NT2/D1 (cell line): ENCODE measurements at places on chromosomes 12 and 14.

DNA sequence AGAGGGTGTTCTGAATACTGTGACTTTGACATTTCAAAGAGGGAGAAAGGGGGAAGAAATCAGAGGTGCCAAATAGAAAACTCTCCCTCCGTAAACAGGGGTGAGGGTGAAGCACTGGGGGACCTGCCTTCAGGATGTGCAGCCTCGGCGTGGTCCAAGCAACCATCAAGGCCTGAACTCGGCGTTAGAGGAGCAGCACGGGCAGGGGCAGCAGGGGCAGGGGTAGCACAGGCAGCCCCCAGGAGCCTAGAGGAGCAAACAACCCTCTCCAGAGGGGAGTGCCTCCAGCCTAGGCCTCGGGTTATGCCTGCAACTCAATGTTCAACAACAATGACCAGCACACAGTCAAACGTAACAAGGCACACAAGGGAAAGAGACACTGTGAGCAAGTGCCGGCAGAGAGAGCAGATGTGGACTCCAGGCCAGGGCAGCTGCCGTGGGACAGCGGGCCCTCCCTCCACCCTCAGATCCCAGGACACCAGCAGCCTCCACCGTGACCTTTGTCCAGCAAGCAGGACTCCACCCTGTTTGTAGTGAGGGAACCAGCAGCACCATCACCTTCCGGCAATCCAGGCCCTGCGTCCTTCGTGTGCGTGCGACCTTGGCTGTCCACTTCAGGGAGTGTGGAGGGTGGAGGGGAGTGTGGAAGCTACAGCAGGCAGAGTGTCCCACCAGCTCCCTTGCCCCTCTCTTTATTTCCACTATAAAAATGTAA, 18.0 kb downstream of the GALNT9 start:
- no peak for DNase-seq

DNA sequence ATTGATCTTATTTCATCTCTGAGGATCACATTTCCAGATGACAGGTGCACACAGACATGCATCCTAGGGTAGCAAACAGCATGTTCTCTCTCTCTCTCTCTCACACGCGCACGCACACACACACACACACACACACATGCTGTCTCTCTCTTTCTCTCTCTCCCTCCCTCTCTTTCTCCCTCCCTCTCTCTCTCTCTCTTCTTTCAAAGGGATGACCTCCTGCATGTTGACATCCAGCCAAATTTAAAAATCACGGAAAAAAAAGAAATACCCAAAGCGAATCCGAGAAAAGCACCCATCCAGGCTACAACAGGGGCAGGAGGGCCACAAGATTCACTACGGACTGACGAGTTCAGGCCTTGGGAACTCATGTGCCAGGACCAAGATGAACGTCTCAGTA, 2.3 kb downstream of the KSR2 start:
- no peak for DNase-seq

DNA sequence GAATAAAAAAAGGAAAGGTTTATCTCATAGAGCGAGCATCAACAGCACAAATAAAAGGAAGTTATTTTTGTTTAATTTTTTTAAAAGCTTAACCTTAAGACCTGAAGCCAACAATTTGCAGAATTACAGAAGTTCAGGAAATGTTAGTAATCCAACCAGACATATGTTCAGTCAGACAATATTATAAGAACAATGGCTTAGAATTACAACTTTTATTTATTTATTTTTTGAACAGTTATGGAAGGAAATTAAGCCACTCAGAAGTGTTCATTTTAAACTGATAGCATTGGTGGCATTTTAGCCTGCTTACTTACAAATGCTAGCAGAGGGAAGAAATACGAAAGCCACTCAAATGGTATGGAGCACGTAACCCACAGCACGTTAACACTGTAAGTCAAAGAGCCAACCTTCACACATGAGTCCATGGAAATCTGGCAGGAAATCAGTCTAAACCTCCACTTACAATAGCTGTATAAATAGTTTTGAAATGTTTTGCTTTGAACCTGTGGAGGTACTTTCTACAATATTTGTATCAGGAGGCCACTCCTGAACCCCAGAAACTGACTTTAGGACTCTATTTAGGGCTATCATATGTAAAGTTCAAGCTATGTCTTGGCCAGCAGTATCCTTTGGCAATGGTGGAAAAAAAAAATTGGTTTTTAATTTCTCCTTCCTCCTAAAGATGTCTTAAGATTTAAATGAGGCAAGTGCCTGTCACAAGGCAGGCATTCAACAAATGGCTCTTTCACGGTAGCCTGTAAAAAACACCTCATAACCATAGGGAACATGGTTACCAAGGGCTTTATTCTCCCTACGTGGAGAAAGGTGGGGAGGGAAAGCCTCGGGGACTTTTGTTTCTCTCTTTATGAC, 102.3 kb downstream of the ITPR2 start:
- no peak for DNase-seq

DNA sequence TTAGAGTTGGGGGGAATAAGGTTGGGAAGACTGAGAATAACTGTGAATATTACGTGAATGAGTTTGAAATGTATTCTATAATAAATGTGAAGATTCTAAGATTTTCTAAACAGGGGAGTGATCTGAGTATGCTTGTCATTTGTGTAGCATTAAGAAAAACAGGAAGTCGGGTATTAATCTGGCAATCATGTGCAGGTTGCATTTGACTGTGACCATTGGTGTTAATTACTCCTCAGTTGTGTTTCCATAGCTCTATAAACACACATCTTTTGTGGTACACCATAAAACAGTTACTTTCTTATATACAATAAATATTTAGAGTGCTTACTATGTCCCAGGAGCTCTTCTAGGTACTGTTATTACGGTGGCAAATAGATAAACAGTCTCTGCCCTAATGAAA, 434.4 kb upstream of the PDE3A start:
- DNase-seq: no peak

DNA sequence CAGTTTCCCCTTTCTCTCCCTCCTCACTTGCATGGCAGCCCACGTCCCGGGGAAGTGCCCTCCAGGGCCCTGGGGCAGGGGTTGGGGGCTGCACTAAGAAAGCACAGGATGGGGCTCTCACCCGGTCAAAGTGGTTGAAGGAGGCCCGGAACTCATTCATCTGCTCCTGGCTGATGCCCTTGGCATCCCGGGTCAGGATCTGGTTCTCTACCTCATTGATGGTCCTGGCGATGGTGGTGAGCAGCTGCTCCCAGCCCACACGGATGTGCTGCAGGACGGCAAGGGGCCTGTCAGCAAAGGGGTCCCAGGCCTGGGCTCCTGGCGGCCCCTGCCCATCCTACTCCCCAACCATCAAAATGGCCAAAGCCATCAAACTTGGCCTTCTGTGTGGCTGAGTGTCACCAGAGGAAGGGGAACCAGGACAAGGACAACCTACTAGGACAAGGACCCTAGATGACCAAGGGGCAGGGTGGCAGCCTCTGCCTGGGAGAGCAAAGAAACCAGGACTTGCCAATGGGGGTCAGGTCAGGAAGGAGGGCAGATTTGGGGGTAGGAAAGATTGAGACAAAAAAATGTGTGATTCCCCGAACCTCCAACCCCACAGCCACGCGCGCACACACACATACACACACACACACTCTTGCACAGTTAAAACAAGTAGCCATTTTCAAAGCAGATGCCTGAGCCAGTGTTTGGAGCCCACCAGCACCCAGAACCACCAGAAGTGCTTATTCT, 87.1 kb upstream of the ZFP36L1 start:
- no peak for DNase-seq

DNA sequence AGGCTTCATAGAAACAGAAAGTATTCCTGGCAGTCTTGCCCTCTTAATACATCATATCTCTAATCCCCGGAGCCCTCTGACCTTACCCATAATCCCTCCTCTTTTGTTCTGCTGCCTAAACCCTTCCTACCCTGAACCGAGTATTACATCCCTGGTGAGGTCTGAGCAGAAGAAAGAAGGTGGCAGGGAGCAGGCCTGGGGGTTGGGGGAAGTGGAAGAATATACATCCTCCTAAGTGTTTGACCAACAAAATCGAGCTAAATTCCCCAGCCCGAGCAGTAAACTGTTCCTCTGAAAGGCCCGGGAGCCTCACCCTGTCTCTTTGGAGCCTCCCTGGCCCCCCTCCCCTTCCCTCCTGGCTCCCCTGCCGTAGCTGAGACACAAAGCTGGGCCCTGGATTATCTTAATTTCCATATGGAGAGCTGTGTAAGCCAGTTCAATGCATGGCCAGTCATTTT, 192.6 kb upstream of the LHX5 start:
- DNase-seq: peak; percentile 51

DNA sequence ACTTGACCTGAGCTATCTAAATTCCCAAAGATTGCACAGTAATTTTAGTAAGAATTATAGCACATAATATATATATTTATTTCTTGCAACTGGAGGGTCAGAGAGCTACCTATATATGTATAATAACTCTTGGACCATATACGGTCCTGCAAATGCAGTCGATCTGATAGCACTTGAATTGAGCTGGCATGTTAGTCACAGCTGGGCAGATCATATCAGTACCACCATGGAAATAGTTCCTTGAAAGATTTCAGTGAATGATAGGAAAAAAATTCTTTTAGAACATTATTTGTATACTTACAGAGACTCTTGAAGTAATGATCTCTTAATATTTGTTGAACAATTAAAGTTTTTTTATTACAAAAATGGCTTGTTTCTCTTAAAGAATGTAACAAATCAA, 94.5 kb upstream of the MON2 start:
- DNase-seq: no peak

DNA sequence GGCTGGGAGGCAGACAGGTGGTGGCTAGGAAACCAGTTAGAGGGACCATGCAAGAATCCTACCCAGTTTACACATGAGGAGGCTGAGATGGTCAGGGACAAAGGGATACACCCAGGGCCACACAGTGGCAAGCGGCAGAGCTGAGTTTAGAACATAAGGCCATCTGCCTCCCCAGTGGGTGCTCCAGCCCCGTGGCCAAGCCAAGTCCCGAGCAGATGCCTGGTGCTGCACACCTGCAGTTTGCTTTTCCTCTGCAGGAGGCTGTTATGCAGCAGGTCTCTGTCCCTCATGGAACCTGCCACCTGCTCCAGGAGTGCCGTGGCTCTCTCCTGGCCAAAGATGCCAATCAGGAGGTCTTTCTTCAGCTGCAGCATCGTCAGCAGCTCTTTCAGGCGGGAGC, 70.8 kb downstream of the SYNE3 start:
- no peak for DNase-seq

- no peak for DNase-seq
These were observed 85.5 kb downstream of the CEP83 start for GRCh38 chr12:94374124-94374523.

DNA sequence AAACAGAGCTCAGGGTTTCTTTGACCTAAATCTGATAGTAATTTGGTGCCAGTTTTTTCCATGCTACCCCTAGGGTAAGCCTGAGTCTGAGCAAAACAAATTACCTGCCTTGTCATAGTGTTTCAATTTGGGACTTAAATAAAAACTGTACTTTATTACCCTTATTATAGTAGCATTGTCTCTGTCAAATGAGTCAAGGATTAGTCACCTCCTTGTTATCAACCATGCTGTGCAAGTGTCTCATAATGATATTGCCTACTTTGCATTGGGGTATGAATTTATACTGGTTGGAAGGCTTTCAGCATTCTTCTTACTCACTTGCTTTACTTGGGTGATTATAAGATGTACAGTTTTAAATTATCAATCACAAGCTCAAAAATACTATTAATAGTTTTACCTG, 380.0 kb downstream of the LRFN5 start:
- DNase-seq: no peak

DNA sequence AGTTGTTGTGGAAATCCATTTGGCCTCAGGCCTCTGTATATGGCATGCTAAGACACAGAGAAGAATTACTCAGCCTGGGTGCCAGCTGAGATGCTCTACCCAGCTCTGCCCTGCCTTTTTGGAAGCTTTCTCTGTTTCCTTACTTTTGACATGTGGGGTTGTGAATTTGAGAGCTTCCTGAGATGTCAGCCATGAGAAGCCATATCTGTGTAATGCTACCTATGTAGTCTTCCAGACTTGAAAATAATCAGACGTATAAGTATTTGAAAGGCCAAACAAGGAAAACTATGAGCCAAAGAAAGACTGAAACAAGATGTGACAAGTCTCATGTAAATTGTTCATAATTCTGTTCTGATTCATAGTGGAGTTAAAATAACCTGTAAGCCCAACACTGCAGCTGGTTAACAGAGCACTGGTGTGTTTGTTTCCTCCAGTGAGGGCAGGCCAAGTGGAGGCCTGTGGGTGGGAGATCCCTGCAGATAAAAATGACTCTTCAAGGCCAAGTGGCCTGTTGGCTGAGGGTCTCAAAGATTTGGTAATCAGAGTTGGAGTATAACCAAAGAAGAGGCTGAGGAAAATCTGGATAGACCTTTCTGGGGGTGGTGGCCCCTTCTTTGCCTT, 94.0 kb downstream of the TMX1 start:
- no peak for DNase-seq
